ENCODE measurements at places on chromosomes 3 and 15.

GRCh38 chr3:170277833-170278580 lies 55.8 kb downstream of the PRKCI start:
- no peak for DNase-seq

GRCh38 chr3:196268284-196269163 lies 19.0 kb downstream of the PCYT1A start:
- no peak for DNase-seq

DNA sequence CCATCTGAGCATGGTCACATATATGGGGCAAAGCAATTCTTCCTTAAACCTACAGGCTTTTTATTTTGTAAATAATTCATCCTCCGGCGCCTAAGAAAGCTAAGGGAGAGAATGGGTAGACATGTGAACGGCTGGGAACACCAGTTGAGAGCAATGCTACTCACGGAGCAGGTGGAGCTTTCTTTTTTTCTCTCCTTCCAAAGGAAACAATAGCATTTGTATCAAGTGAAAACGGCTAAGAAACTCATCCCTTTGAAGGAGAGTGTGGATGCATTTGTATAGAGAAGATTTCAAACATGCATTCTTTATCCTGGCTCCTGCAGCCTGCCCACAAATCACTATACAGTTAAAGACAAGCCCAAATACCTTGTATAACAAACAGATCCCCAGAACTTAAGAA lies 637.8 kb downstream of the MAGI1 start:
- DNase-seq, result no peak

- no peak for DNase-seq
Measured at GRCh38 chr3:183357564-183358079, 70.8 kb downstream of the MCF2L2 start.

DNA sequence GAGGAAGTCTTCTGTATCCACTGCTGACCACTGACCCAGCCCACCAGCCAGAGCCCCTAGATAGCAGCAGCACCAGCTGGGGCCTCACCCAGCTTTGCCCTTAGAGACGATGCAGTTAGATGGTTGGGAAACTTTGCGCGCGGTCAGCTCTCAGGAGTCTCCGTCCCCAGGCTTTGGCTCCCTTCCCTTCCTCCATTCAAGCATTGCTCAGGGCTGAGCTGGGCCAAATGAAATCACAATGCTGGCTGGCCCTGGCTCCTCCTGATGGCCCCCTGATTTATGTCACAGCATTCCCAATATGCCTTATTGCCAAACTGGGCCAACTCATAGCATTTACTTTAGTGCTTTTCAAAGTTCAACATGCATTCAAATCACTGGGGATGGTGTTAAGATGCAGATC lies 34.6 kb upstream of the RHCG start:
- no peak for DNase-seq

- no peak for DNase-seq
Measured at GRCh38 chr3:14431452-14431916, 29.1 kb downstream of the SLC6A6 start.

DNA sequence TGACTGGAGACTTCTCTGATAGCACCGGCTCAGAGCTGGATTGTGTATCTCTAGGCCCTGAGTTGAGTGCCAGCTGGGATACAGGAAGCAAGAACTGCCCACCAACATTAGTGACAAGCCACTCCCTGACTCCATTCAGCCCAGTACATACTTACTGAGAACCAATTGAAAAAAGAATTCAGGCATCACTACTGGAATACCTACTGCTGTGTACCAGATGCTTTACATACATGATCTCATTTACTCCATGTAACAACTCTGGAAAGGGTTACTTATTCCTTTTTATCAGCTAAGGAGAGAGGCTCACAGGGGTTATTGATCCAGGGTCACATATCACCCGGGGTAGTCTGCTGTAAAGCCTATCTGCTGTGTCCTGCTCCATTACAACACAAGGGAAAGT lies 1.3 kb upstream of the SYN2 start:
- DNase-seq, result no peak

DNA sequence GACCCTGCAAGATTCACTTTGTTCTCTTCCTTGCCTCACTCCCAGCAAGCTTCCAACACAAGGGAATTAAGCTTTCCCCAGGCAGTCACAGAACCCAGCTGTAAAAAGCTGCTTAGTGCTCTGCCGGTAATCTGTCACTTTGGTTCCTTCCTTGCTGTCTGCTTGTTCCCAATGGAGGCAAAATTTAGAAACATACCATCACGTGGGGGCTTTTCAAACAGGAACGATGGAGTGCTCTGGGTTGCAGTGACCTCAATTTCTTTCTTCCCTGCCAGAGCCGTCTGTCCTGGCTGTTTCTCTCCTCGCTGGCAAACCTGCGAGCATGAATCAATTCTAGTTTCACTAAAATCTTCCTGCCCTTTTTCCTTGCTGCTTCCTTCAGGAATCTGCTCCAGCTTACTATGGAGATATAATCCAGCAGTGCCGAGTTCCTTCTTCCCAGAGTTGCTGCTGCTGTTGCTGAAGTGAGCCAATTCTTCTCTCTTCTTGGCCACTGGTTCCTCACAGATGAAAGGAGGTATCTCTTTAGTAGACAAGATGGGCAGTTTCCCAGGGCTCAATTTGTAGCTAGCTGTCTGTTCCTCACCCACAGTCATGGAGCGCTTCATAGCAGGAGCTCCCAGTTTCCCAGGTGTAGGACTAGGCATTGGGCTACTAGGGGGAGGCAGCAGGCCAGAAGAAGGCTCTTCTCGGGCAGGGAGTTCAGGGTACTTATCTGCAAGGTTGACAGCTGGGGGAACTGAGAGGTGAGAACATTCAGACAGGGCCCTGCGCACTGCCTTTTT lies 88.1 kb downstream of the DHX30 start:
- DNase-seq, result no peak

GRCh38 chr3:126897943-126898342 lies 85.0 kb upstream of the PLXNA1 start:
- no peak for DNase-seq

- DNase-seq, result no peak
Measured at GRCh38 chr3:149245738-149246451, 24.3 kb upstream of the CP start.

- no peak for DNase-seq
Measured at GRCh38 chr15:38682861-38683260, 118.2 kb upstream of the RASGRP1 start.

DNA sequence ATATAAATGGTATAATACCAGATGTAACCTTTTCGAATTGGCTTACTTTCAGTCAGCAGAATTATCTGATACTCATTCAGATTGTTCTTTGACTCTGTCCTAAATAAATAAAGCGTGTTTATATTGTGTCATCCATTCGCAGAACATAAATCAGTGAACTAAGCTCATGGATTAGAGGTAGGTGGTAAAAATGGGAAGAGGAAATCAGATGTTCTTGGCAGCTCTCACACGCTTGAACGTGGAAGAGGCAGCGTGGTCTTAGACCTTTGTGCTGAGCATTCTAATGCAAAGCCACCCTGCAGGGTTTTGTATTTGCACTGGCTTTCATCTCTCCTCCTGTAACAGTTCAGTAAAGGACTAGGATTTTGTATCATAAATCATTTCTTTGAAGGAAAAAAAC lies 441.4 kb downstream of the GABRG3 start:
- no peak for DNase-seq

DNA sequence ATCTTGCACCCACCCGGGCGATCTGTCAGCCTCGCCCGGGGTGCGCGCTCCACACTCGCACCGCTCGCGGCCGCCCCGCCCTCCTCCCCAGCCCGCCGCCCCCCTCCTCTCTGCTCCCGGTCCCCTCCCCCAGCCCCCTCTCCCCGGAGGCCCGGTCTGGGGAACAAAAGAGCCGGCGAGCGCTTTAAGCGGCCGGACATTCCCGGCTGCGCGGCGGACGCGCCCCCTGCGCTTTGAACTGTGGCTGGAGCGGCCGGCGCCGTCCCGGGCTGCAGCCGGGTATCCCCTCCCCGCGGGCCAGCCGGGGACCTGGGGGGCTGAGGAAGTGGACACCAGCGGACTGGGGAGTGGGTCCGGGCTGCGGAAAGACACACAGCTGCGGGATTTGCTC lies at the start of gene IGDCC3:
TSS of gene IGDCC3 (minus strand) at position 27 of the 391 bp plus-strand sequence. CDS start 214 bp downstream, outside the sequence.
- DNase-seq, result no peak

- DNase-seq, result no peak
Measured at GRCh38 chr3:52233968-52234367, 5.0 kb downstream of the TWF2 start.

DNA sequence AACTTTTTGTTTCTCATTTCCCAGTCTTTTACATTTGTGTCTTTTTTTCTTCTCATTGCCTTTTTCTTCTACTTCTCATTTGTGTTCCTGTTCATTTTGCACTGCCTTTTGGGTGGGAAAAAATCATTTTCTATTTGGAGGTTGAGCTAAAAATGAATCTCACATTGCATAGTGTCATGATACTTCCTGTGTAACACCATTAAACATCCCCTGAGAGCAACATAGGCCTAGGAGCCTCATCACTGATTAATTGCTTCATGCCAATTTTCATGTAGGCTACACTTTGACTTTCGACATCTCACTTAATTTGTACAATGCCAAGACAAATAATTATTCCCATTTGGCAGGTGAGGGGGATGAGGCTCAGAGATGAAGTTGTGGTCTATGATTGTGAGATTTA lies 279.2 kb downstream of the EDEM1 start:
- DNase-seq, result no peak

GRCh38 chr3:127002195-127003174 lies 19.6 kb downstream of the PLXNA1 start:
- no peak for DNase-seq

- no peak for DNase-seq
Measured at GRCh38 chr3:127822682-127823425, 539 bp upstream of the MGLL start.

GRCh38 chr15:31049111-31049510 lies 52.4 kb downstream of the TRPM1 start:
- no peak for DNase-seq

GRCh38 chr15:89423981-89424380 lies 72.4 kb downstream of the RHCG start:
- no peak for DNase-seq

GRCh38 chr3:42665050-42665878 lies 11.8 kb downstream of the ZBTB47 start:
- no peak for DNase-seq

GRCh38 chr3:85394424-85394823 lies 435.6 kb downstream of the CADM2 start:
- no peak for DNase-seq

DNA sequence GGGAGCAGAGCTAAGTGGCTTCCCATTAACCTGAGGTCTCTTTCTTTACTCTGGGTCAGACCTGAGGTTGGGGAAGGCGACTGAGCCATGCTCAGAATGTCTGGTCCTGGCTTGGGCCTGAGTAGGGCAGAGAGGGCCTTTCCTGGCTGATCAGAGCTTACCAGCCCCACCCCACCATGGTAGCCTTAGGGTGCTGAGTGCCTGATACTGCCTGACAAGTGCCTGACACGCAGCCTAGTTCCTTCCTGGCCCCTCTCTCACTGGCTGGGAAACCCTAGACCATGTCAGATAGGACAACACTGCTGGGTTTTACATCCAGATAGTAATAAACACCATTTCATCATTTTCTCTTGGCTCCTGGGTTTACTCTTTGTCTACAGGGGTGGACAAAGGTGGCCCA lies 25.8 kb upstream of the DOCK3 start:
- no peak for DNase-seq

- no peak for DNase-seq
Measured at GRCh38 chr3:18086760-18087159, 338.4 kb downstream of the SATB1 start.

DNA sequence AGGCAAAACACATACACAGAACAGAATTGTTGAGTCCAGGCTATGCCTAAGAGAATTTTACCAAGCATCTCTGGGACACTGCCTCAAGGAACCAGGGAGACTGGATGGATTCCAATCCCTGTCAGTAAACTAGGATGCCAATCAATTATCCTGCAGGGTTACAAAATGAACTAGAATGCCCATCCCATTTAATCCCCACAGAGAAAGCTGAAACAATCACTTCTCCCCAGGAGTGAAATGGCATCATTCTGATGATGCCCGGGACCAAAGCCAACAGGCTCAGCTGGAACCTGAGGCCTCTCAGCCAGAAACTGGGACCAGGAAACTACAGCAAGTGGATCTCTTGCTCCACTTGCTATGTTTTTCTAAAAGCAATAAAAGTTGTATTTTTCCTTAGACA lies 130.0 kb upstream of the TJP1 start:
- DNase-seq, result no peak
